Posterior vena cava (tissue), 2 donors: ENCODE measurements at places on chromosomes 2 and 18. TPM values are rescaled to one million over a fixed set of nuclear protein-coding genes. Genes with fewer than 3 reads are reported as not detected.
A peak's percentile ranks its signal among the peaks of the same experiment; 100 is the strongest.

ALK gene
- 0.37 TPM for total RNA-seq

CNTNAP5 gene
- total RNA-seq, result not detected

IL1RN gene
- total RNA-seq, result 1.7 TPM

TMEM163 gene
- total RNA-seq, result 0.24 TPM

ACADL gene
- total RNA-seq, result 5.0 TPM

CPLX4 gene
- not detected for total RNA-seq

XIRP2 gene
- 0.42 TPM for total RNA-seq

SPDYA gene
- total RNA-seq, result 0.86 TPM

KCMF1 gene
- total RNA-seq, result 73.4 TPM

ABCA12 gene
- not detected for total RNA-seq

TMEFF2 gene
- not detected for total RNA-seq

AQP12B gene
- total RNA-seq, result not detected

DNER gene
- total RNA-seq, result 1.1 TPM

MLPH gene
- 6.0 TPM for total RNA-seq

KCNE4 gene
- total RNA-seq, result 23.0 TPM

L3MBTL4 gene
- 10.5 TPM for total RNA-seq

TXNDC2 gene
- total RNA-seq, result 0.29 TPM

ARHGAP28 gene
- total RNA-seq, result 15.6 TPM

DNA sequence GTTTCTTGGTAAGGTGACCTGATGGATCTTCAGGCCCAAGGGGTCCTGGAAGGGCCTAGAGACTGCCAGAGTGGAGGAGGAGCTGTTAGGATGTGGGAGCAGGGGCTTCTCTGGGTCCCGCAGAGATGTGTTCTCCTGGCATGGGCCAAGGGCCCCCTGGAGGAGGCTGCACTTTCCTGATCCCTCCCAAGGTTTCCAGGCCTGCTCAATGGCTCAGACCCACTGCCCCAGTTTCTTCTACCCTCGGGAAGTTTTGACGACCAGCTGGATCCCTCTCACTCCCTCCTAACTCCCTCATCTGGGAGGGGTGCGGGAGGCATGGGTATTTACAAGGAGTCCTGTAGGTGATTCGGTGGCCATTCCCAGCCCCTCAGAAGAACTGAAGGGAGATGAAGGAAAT lies 36.1 kb downstream of the COA5 start:
- DNase-seq, result no peak

DNA sequence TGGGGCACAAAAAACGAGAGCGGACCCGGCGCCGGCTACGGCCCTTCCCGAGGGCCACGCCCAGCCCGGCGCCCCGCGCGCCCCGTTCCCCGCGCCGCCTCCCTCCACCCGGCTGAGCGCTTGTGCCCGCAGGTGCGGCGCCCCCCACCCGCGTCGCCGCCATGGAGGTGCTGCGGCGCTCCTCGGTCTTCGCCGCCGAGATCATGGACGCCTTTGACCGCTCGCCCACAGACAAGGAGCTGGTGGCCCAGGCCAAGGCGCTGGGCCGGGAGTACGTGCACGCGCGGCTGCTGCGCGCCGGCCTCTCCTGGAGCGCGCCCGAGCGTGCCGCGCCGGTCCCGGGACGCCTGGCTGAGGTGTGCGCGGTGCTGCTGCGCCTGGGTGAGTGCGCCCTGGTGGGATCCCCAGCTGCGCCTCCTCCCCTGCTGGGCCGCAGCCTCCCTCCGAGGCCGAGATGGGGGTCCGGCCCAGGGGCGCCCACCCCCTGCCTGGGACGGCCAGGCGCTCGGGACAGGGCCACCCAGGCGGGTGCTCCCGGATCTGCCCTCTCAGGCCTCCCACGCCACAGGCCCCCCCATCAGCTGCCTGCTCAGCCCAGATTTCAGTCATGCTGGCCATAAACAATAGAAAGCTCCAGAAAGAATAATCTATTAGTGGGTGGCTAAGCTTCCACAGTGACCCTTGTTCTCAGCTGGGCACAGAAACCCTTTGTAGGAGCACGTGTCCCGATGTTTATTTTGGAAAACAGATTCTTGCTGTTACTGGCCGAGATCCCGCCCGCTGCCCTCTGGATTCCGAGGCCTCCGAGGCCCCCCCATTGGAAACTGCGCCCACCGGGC lies 997 bp downstream of the BOK start:
- no peak for DNase-seq

DNA sequence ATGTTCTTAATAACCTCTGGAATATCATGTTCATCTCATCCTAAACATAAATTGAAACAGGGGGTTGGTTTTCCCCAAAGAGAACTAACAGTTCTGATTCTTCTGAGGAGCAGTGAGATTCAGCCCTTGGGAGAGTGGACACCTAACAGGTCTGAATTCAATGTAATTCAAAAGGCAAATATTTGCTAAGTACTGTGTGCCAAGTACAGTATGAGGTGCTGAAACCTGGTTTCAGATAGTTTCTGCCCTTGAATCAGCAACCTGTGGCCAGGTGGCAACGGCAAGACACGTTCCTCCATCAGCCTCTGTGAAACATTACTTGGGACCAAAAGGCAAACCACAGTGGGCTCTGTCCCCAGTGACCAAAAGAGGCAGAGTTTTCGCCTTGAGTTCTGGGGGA lies 1.3 kb downstream of the LRRC30 start:
- no peak for DNase-seq

GRCh38 chr18:39692367-39693015 lies 2126.9 kb upstream of the CELF4 start:
- no peak for DNase-seq

DNA sequence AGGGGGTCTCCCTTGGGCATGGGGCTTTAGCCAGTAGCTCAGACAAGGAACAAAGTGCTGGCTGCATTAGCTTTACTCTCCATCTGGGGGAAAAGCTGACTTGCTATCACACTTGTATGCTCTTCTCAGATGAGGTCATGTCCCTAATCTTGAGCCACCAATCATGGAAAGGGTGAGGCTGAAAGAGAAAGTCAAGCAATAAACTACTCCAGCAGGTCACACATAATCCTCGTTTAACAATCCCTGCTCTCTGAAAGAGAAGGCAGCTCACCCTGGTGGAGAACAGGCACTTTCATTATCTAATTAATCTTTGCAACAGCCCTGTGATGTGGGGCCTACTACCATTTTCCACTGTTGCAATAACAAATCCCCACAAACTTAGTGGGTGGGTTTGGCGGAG lies 129.7 kb upstream of the CAPN13 start:
- no peak for DNase-seq

GRCh38 chr2:53252115-53252514 lies 515.5 kb upstream of the CHAC2 start:
- DNase-seq, result no peak

- no peak for DNase-seq
These were observed 171.6 kb downstream of the VAPA start for GRCh38 chr18:10085416-10085815.

- DNase-seq, result no peak
These were observed 21.9 kb upstream of the PPP1CB start for GRCh38 chr2:28729698-28730097.

GRCh38 chr2:234363011-234363487 lies 133.8 kb downstream of the ARL4C start:
- DNase-seq, result no peak

- DNase-seq, result no peak
These were observed 274.1 kb upstream of the MC4R start for GRCh38 chr18:60646725-60647124.

DNA sequence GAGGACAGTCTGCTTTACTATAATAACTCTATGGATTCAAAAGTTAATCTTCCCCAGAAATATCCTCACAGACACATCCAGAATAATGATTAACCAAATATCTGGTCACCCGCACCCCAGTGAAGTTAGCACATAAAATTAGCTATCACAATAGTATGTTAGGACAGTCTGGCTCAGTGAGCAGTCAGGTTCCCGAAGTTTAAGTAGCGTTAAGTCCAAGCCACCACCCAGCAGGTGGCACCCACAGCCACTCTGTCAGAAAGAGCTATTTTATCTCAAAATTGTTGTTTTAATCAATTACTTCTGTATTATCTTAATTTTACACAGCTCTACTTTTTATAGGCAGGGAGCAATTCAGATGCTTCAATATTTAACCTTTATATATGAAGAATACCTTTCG lies 537.5 kb downstream of the MBD2 start:
- DNase-seq, result no peak

- DNase-seq, result no peak
These were observed 5.2 kb upstream of the C18orf63 start for GRCh38 chr18:74310411-74310810.

GRCh38 chr2:218806346-218806978 lies 24.5 kb downstream of the CYP27A1 start:
- DNase-seq, result peak; percentile 94

GRCh38 chr18:46341986-46342525 lies 237.9 kb downstream of the HAUS1 start:
- no peak for DNase-seq

GRCh38 chr2:85952196-85952734 lies 63.5 kb upstream of the ST3GAL5 start:
- DNase-seq, result no peak

DNA sequence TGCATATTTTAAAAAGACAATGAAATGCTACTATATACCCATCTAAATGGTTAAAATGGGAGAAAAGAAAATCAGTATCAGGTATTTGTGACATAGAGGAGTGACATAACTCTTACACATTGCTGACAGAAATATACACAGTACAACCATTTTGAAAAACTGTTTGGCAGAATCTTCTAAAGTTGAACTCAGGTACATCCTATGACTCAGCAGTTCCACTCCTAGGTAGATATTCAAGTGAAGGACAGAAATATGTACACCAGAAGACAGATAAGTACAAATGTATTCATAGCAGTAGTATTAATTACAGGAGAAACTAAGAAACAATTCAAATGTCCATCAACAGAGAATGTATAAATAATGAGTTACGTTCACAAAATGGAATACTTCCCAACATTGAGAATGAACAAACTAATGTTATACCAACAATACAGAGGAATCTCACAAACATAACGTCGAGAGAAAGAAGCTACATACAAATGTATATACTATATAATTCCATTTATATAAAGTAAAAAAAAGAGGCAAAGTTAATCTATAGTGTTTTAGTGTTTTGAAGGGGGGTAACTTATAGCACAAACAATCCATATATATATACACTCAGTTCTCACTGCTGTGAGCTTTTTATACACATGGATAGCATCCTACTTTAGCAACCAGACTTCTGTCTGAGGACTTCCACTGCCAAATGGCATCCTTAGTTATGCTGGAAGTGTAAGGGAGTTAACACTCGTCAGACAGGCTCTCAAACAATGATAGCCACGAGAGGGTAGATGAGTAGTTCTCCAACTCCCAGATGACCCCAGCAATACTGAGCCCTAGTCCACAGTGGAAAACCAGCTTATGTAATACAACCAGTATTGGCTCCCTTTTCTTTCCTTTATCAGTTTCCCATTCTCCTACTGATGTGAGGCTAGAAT lies 172.5 kb downstream of the NBAS start:
- DNase-seq, result no peak

DNA sequence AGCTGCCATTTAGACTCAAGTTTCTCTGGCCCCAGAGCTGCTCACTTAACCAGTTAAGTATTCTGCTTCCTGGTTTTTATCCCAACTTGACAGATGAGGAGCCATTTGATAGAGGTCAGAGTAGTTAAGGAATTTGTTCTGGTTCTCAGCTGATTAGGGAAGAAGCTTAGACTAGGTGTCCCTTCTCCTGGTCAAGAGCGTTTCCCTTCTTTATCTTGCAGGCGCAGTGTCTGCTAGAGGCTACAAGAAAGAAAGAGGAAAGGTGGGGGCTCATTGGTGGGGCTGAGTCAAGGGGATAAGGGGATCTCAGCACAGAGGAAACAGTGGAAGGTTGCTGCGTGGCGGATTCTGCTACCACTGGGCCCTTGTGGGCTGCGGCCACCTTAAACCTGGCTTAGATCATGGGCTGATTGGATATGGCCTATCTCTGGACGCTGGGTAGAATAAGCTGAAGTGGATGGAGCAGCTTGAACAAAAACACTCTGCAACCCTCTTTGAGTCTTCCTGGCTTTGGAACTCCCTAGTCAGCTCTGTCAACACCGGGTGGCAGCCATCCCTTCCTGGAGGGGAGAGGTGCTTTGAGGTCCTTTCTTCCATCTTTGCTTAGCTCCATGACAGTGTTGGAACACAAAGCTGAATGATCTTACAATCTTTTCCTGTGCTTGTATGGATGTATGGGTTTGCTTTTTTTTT lies 70.8 kb downstream of the QPCT start:
- DNase-seq, result no peak

DNA sequence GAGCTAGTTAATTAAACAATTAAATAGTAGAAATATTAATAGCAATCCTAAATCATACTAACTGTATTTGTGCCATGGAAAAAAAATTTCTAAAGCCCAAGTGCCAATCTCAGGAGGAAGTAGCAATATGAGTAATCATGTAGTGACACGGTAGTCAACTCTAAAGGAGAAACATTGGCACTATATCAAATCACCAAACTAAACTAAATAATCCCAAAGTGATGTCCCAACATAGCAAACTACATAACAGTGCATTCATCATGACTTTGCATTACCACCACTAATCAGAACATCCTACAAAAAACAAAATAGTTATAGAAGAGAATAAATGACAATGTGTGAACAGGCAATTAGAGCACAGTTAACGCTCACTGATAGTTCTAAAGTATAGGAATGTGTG lies 195.1 kb downstream of the EXOC6B start:
- DNase-seq, result no peak

DNA sequence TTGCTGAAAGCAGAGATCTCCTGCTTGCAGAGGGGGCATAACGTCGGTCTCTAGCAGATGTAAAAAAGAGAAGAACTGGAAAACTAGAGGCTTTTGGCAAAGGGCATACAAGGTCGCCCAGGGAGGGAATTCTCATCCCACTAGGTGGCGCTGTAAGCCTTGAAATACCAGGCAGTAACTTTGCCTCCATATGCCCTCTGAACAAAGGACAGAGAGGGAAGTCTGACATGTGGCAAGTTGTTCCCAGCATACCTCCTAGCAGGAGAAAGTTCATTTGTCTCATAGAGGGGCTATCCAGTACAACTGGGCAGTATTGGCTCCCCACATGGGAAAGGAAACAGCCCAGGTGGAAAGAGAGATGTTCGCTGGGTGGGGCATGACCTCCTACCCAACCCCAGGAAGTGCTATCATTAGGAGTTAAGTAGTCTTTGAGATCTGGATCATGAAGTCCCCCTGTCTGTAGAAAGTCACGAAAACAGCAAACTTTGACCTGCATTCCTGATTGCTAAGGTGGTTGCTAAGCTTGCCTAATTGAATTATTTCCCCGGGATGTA lies 39.9 kb downstream of the STK17B start:
- DNase-seq, result no peak

- no peak for DNase-seq
These were observed 283.1 kb downstream of the CELF4 start for GRCh38 chr18:37282386-37283037.

- DNase-seq, result peak; percentile 69
These were observed 12.7 kb upstream of the DUSP2 start for GRCh38 chr2:96157649-96158553.
